Activated T-helper 9 cell treated with anti-CD3 and anti-CD28 coated beads, Interleukin-2, amount 50 U/mL, for 16 hours (primary cell): ENCODE measurements at places on chromosomes 1 and 21.

DNA sequence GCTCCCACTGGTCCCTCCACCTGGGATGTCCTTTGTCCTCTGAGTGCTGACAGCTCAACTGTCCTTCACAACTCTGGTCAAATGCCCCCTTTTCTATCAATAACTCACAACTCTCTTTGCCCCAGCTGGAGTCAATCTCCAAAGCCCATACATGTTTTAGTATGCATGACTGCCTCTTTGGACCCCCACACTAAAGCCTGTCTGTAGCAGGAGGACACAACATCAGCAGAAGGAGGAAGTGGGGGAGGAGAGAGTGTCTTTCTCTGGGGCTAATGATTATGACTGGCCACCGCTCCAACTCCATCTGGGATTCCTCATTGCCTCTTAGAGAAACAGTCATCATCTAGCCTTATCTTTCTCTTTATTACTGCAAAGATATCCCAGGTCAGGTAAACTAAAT, 186.6 kb upstream of the FGGY start:
- no peak for DNase-seq

DNA sequence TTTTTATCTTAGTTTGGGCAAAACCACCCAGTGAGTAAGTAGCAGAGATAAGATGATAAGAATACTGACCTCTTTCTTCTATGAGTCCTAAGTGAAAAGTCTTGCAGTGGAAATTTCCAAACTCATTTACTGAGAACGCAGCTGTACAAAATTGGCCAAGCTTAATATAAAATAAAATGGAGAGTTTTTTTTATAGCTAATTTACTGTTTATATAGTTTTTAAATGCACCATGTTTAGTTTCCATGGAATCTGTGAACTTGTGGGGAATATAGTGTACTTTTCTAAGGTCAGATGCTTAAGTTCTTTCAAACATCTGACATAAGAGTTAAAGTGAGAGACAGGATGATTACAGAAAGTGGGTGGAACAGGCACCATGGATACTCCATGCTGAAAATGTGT, 833.5 kb downstream of the ADGRL2 start:
- no peak for DNase-seq

- DNase-seq = no peak
Measured at GRCh38 chr1:238143038-238143437, 252.3 kb upstream of the ZP4 start.

DNA sequence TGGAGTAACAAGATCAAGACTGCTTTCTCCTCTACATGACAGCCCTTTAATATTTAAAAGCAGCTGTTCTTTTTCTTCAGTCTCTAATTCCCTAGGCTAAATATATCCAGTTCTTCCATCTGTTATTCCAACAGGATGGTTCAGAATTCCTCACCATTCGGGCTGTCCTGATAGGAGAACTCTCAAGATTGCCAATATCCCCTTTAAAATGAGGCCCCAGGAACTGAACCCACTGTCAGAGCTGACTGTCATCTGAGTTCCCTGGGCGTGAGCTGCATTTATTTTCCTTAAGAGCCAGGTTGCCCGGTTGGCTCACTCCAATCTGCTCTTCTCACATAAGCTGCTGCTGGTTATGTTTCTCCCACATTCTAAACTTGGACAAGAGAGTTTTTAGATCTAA, 177.6 kb downstream of the MIS18A start:
- no peak for DNase-seq

GRCh38 chr1:226653311-226653921, 85.7 kb downstream of the ITPKB start:
- DNase-seq = peak; percentile 40

DNA sequence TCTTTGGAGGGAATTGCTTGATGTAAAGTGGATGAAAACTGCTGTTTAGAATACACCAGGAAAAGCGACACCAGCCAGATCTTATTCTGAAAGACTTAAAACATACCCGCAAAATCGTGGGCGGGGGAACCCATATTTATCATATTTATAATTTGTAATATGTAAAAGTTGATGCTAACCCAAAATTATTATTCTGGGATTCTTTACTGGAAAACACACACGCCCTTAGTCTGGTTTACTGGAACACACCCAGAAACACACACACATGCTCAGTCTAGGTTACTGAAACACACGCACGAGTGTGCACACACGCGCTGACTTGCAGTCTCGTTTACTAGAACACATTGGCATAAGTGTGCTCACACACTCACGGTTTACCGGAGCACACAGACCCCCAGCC, 32.5 kb downstream of the ATP5PO start:
- no peak for DNase-seq

DNA sequence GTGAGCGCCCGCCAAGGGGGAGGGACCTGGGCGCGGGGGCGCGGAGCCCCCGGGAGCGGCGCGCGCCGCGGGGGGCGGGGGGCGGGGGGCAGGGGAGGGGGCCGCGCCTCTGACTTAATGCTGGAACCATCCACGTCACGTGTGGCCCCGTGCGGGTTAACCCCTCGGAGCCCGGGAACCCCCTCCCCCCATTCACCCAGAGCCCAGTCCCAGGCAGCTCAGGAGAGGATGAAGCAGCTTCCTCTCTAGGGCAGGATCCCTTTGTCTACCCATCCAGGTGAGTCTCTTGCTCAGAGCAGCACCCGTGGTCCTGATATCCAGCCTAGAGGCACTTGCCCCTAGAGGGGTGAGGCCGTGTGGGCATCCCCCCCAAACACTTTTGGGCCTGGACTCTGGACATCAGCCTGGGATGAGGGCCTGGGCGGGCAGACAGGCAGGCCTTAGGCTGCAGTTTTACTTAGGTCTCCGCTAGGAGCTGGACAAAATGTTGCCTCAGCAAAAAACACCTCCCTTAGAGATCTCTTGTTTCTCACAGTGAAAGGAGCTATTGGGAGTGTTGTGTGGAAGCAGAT, at the start of gene ALX3:
Gene ALX3, minus strand, starts transcription at position 2 of the 572 bp plus-strand sequence. CDS start 60 bp downstream, outside the sequence.
- DNase-seq = no peak

- DNase-seq = no peak
Measured at GRCh38 chr1:43666608-43667007, 16.7 kb downstream of the KDM4A start.

DNA sequence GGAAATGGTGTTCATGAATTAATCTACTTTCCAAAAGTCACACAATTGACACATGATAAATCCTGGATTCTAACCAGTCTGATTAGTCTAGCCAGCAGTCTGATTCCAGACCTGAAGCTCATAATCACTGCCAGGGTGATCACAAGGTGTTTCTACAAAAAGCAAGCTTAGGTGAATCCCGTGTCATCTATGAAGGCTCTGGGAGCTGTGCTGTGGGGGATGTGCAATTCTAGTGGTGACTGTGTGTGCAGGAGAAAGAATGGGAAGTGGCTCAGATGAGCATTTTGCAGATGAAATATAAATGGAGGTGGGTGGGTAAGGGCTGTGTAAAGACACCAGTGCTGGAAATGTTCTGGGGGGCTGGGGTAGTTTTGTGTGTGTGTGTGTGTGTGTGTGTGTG, 1.8 kb upstream of the NPPB start:
- no peak for DNase-seq

- DNase-seq = no peak
Measured at GRCh38 chr1:214071469-214071868, 83.7 kb downstream of the PROX1 start.

DNA sequence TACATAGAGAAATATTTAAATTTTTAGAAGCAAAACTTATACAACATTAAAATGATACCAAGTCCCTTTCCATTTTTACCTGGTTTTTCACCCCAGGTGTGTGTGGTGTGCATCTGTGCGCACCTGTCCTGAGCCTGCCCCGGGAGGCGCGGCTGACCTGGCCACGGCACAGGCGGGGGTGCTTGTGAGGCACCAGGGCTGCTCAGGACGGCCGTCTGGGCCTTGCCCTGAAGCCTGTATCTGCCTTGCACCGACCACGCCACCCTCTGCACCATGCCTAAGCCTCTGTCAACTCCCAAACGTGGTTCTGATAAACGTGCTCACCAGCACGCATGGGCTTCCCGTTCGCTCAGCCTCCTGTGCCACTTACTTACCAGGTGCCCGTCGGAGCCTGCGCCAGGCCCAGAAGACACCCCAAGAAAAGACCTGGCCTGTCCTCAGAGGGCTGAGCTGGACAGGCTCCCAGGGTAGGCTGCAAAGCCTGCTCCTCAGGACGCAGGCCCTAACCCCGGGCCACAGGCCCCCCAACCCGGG, 20.9 kb downstream of the PANK4 start:
- DNase-seq = no peak

- no peak for DNase-seq
Measured at GRCh38 chr1:224175617-224176016, 7.4 kb upstream of the DEGS1 start.

DNA sequence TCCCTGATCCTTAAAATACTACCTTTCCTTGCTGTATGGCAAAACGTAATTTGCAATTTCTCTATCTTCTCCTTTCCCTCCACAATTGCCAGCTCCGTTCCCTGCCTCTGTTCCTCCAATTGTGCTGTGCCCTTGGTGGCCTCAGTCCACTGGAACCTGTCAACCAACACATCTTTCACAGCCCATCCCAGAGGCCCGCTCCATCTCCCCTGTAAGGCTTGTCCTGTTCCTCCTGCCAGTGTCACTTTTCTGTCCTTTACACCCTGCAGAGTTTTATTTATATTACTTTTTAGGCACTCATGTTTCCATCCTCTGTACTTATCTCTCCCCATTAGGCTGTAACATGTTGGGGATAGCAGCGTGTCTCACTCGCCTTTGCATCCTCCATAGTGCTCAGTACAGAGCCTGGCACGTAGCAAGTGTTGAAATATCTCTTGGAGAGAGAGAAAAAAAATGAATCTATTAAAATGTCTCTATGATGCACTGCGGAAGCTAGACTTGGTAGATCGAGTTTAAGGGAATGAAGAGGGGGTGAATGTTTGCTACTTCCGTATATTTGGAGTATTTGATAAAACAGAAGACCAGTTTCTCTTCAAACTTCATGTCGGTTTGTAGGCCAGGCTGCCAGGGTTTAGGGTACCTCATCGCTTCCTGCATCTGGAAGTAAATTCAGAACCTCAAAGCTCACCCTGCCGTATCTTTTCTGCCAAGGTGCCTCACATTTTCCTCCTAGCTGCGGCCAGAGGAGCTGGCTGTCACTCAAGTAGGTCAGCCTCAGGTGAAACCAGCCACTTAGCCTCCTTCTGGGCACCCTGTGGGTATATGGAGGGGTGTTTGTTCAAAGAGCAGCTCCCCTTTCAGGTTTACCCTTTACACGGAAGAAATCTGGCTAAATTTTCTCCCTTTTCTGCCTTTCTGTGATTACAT, 303.8 kb downstream of the TM2D1 start:
- DNase-seq = no peak

DNA sequence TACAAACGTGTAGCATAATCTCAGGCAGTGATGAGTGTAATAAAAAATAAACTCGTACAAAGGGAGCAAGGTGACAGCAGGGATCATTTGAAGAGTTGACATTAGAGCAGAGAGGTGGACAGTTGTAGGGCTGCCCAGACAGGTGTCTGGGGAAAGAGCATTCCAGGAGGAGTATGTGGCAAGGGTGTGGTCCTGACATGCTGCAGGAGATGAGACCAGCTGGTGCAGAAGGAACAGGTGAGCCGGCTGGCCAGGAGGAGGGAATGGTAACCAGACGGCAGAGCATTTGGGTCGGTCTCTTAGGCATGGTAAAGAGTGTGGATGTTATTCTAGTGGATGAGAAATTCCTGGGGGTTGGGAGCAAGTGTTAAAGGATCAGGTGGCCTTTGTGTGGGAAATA, 306.3 kb downstream of the LMX1A start:
- no peak for DNase-seq

GRCh38 chr1:10910681-10911489, 101.6 kb upstream of the TARDBP start:
- DNase-seq = no peak

DNA sequence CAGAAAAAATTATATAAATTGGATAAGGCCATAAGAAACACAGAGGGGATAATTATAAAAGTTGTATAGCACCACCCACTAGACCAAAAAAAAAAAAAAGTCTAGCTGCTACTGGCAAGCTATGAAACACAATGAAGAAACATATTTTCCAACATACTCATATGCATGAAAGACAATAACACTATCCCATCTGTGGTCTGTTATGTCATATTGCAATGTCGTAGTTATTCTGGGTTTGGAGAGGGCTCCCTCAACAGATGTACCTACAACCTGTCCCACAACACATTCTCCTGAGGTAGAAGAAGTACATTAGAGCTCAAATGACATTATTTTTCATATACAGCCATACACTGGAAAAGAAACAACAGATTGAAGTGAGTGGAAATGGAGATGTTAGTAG, 517.6 kb upstream of the ADGRL4 start:
- DNase-seq = no peak
